ENCODE measurements at places on chromosomes 2 and 18.

- DNase-seq, result no peak
Observed at GRCh38 chr2:229133155-229133772, 137.8 kb downstream of the PID1 start.

- no peak for DNase-seq
Observed at GRCh38 chr2:46047290-46047689, 249.9 kb upstream of the EPAS1 start.

- DNase-seq, result no peak
Observed at GRCh38 chr18:53947092-53947640, 277.3 kb downstream of the MBD2 start.

- DNase-seq, result no peak
Observed at GRCh38 chr2:131077966-131078365, 15.3 kb downstream of the FAM168B start.

- no peak for DNase-seq
Observed at GRCh38 chr2:33064349-33064801, 117.6 kb downstream of the LTBP1 start.

DNA sequence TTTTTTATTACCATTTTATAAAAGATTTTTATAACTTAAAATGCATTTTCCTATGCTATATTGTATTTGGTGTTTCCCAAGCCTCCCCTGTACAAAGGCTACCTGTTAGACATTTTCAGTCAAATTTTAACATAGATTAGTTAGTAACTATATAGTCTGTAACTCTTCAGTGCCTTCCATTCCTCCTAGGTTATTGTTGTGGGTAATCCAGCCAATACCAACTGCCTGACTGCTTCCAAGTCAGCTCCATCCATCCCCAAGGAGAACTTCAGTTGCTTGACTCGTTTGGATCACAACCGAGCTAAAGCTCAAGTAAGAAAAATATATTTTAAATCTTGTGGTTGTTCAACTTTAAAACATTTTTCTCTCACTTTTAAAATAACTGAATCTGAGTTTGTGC is 10.2 kb downstream of the MDH1 start:
- DNase-seq, result no peak

- DNase-seq, result no peak
Observed at GRCh38 chr2:224958873-224959272, 83.4 kb downstream of the DOCK10 start.
